ENCODE measurements at places on chromosomes 2 and 18.

DNA sequence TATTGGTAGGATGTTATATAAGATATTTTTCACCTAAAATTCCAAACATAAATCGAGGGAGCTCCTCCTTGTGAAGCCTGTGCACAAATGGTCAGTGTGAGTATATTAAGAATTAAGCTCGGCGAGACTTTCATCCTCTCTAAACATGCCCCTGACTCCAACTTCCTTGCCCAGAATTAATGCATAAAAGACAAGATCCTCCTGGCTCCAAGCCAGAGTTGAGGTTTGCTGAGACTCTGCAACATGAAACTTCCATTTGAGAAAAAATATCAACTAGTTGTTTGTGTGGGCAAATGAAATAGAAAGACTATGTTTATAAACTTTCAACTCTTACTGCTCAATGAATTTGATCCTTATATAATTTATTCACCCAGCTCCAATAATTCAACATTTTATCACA, 68.1 kb downstream of the CCDC178 start:
- no peak for DNase-seq

- no peak for DNase-seq
Observed at GRCh38 chr2:66854298-66854697, 419.4 kb downstream of the MEIS1 start.

GRCh38 chr2:149080099-149080498, 41.6 kb downstream of the LYPD6B start:
- no peak for DNase-seq

- DNase-seq = no peak
Observed at GRCh38 chr2:228321015-228321414, 139.5 kb upstream of the SPHKAP start.

Data from RKO (cell line).